ENCODE measurements at places on chromosomes 5 and 9.
A peak's percentile ranks its signal among the peaks of the same experiment; 100 is the strongest.

DNA sequence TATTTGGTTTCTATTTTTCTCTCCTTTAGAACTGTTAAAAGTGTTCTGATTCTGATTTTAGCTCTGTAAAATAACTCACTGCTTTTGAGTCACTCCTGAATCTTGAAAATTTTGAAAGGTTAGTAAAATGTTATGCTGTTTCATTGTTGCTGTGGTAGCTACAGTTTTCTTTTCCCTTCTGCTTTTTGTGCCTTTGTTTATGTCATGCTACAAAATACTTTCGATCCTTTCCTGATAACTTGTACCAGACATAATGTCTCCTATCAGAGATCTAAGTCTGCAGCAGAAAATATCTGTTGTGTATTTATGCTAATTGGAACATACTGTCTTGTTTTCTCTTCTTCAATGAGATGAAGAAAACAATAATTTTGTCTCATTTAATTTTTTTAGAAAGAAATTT is 26.9 kb upstream of the CEP120 start:
- peak; percentile 29 for DNase-seq

GRCh38 chr5:5456858-5457257 is 34.4 kb downstream of the ICE1 start:
- no peak for DNase-seq

DNA sequence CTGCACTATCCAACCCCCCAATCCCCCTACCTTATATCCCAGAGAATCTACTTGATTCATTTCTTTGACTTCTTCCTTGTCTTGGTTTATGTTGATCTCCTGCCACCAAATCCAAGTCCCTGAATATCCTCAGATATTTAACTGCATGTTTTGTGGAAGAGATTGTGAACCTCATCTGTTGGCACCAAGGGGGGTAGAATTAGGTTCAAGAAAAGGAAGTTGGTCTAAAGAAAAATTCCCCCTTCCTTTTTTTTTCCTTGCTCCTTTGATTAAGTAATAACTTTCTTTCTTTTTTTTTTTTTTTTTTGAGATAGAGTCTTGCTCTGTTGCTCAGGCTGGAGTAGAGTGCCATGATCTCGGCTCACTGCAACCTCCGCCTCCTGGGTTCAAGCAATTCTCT is 526 bp upstream of the CD14 start:
- no peak for DNase-seq

- DNase-seq = no peak
Observed at GRCh38 chr5:105409695-105410094, 1847.1 kb upstream of the NUDT12 start.

GRCh38 chr5:139605887-139606286 is 42.3 kb upstream of the CXXC5 start:
- DNase-seq = no peak

DNA sequence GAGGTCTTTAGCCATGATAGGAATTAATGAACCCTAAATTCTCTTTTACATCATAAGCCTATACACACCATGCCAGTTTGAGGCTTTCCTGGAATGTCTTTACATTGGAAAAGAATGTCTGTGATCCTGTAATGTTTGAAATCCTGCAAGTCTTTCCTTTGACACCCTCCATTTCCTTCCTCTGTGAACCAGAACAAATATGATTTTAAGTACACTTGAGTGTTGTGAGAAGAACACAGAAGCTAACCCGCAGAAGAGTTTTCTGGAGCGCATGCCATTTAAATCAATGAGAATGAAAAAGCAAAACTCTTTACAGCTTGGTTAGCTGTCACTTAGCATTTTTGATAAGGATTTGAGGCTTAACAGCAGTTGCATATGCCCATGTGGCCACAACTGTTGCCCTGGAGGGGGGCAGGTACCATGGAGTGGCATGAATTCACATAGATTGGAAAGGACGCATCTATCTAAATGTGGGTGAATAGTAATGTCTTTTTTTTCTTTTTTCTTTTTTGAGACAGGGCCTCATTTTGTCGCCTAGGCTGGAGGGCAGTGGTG is 372.6 kb downstream of the KDM4C start:
- peak; percentile 69 for DNase-seq

DNA sequence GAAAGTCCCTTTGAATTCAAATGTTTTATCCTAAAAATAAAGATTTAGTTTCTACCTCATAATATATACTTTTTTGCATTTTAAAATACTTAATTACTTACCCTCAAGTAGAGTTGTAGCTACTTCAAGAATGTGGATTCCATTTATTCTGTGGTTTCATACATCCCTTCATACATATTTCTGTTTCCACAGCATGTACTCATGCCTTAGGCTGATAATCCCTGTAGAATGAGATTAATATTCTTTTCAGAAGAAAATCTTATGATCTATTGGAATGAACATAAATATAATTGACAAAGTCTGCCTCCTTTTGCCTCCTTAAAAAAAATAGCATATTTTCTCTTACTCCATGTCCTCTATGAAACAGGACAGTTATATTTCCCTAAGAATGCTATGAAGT is 465.7 kb downstream of the DTWD2 start:
- DNase-seq = no peak

DNA sequence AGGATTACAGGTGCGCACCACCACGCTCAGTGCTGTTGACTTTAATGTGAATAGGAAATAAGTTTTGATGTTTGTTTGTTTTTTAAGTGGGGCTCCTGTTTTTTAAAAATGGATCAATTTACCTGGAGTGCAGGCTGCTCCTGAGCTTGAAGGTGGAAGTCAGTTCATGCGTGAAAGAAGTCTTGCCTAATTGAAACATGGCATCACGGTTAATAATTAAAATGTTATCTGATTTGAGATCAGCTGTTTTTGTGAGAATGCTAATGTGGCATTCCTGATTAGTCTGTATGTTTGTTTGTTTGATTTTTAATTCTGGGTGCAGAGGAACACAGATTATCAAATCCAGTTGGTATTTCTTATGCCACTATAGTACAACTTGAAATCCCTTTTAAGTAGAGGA is 6.5 kb downstream of the SFXN1 start:
- no peak for DNase-seq

GRCh38 chr5:40776658-40776977 is 20.9 kb upstream of the TTC33 start:
- DNase-seq = no peak

- peak; percentile 31 for DNase-seq
Observed at GRCh38 chr9:89278997-89279739, 31.8 kb upstream of the CKS2 start.

- no peak for DNase-seq
Observed at GRCh38 chr5:125348936-125349831, 602.7 kb upstream of the ZNF608 start.

DNA sequence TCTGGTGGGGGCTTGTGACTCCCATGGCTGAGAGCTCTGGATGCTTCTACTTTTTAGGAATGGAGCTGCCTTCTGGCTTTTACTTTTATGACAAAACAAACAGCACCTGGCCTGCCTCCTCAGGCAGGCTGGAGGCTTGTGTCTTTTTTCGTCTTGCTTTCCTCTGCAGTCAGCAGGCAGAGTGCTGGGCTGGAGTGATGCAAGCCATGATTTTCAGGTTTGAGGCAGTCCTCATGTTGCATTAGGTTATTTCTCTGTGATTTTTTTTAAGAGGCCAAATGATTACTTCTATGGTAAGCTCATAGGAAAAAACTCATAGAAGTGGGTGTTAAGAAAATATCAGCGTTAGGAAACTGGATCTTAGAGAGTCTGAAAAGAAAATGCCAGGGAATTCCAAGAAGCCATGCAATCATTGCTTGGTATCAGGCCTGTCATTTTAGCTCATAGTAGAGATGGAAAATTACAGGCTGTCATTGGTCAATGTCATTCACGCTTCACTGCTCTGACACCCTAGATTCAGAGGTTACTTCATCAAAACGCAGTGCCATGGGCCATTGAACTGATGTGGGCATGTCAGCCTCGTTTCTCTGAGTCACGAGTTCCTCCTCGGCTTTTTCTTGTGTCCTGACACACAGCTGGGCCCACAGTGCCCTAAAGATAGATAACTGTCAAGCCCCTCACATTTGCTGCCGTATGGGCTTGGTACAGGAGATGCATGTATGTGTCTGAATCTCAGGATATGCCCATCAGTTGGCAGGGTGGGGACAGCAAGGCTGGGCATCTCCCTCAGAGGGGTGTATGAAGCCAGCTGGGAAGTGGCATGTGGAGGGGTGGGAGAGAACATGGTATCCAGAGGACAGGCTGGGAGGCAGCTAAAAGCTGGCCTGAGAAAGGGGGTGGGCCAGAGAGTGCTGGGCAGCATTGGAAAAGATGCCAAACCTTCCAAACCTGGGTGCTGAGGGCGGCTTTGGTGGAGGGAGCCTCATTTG is 151.8 kb downstream of the HSPA4 start:
- DNase-seq = peak; percentile 57

- no peak for DNase-seq
Observed at GRCh38 chr9:35426627-35427026, 63.3 kb upstream of the RUSC2 start.

DNA sequence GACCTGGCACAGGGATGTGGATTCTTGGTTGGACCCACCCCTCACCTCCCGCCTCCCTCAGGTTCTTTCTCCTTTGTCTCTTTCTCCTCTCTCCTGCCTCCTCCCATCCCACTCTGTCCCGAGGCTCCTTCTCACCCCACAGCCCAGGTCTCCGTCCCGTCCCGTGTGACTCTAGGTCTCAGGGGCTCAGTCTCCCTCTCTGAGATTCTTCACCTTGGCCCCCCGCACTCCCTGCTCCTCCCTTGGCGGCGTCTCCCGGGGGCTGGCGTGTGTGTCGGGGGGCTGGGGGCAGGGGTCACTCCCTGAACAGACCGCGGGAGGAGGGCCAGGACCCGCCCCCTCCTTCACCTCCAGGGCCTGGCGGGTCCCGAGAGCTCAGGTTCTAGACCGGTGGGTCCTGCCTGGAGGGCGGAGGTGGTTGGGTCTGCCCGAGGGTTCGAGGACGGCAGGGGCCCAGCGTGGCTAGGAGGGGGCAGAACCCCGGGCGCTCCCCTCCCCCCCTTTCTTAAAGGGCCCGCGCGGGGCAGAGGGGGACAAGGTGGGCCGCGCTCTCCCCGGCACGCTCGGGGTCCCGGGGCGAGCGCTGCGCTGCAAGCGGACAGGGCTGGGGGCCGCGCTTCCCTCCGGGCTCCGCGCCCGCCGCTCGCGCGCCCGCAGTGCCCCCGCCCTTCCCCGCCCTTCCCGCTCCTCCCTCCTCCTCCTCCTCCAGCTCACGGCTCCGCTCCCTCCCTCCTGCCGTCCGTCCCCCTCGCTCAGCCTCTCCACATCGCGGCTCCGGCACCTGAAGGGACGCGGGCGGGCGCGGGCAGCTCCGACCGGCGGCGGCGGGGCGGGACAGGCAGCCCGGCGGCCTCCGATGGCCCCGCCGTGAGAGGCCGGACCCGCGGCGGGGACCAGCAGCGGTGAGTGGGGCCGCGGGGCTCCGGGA is at the start of gene PSD2:
Gene PSD2, plus strand, starts transcription at position 735 of the 928 bp plus-strand sequence. CDS start 13,633 bp downstream, outside the sequence.
- peak; percentile 38 for DNase-seq

DNA sequence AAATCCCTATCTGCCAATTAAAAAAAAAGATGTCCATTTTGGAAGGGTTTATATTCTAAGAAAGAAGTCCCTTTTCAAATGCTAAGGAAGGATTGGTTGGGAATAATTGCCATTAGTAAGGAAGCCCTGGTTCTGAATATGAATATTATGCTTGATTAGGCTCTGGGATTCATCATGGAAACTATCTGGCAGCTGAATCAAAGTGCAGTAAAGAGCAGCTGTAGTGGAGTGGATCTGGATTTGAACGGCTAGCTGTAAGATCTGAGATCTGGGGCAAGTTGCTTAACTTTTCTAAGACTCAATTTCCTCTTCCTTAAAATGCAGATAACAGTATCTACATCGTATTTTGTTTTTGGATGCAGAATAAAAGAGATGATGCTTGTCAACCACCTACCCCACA is 10.5 kb downstream of the IL12B start:
- DNase-seq = peak; percentile 70

DNA sequence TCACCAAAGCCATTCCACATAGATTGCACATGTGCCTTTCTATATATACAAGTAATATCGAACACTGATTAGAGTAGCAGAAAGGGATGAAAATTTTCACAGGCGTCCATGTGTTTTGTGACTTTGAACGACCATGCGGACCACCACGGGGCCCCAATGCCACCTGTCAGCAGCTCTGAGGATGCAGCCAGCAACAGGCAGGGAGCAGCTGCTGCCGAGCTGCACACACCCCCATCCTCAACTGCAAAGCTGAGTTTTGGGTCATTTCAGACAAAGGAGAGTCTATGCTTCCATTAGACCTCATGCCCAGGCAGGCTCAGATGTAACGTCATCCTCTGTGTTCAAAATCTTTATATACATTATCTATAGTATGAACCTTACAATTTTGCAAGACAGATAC is 503.8 kb downstream of the IRX1 start:
- DNase-seq = no peak

DNA sequence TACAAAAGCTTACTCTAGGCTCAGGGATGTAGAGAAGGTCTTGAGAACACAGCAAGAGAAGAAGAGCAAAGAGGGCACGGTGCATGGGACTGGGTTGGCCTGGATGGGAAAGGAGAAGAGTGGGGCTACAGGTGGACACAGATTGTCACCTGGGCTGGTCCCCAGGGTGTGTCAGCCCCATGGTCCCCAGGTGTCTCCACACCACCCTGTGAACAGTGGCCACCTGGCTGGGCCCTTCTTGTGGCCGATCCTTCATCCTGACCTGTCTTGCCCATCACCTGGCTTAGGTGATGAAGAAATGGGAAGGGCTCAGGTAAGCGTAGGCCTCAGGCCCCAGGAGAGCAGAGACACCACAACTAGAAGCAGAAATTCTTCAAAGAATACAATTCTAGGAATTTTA is 188.9 kb downstream of the TENT4A start:
- DNase-seq = no peak

- no peak for DNase-seq
Observed at GRCh38 chr5:4737868-4738267, 402.3 kb upstream of the ADAMTS16 start.

GRCh38 chr5:149298842-149299404 is 27.3 kb downstream of the AFAP1L1 start:
- DNase-seq = no peak

- DNase-seq = no peak
Observed at GRCh38 chr5:66789434-66789833, 193.2 kb downstream of the MAST4 start.

DNA sequence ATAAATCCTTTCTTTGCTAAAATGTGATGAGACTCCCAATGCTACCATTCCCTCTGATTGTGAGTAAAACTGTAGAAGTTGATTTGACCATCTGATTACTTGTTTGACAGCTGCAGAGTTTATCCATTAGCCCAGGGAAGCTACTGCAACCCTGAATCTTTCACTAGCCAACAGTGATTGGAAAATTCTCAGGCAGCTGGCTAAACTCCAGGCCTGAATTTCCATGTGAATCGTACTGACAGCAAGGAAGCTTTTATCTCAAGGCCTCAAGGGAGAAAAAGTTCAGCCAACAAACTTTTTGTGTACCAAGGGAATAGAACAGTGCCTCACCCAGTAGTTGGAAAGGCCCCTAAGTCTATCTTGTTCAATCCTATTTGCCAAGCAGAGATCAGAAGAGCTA is 246.7 kb upstream of the TRPM3 start:
- DNase-seq = no peak

- no peak for DNase-seq
Observed at GRCh38 chr5:166188501-166189325, 2102.7 kb upstream of the WWC1 start.

DNA sequence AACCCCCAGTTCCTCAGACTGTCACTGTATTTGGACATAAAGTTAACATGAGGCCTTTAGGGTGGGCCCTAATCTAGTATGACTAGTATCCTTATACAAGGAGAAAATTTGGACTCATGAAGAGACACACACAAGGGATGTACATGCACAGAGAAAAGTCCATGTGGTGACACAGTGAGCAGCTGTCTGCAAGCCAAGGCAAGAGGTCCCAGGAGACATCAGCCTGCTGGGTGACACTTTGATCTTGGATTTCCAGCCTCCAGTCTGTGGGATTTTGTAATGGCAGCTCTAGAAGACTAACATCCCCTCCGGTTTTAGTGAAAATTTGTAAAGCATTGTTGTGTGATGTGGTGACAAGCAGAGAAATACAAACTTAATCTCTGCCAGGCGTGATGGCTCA is 66.1 kb downstream of the RAI14 start:
- DNase-seq = no peak

Measured in SK-N-DZ (cell line).